Activated naive CD8-positive, alpha-beta T cell treated with anti-CD3 and anti-CD28 coated beads, Interleukin-2, amount 10 ng/mL, durations not matched to agents 7 days and 5 days (primary cell): ENCODE measurements at places on chromosomes 4 and X.

GRCh38 chrX:39440799-39441284 lies 639.6 kb downstream of the MID1IP1 start:
- no peak for DNase-seq

DNA sequence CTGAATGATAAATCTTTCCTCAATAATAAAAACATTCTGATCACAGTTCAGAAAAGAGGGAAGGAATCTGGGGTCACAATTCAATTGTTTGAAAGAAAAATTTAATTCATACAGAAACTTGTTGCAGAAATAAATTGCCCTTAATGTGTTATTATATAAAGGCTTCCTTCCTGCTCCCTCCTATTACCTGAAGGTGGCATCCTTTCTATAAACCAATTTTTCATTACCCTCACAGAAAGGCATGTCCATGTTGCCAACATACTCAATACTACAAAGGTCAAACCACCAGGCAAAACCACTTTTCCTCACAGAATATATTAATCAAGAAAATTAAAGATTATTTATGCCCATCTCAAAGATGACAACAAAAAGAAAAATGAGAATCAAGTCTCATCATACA lies 194.3 kb upstream of the CT83 start:
- DNase-seq, result no peak

DNA sequence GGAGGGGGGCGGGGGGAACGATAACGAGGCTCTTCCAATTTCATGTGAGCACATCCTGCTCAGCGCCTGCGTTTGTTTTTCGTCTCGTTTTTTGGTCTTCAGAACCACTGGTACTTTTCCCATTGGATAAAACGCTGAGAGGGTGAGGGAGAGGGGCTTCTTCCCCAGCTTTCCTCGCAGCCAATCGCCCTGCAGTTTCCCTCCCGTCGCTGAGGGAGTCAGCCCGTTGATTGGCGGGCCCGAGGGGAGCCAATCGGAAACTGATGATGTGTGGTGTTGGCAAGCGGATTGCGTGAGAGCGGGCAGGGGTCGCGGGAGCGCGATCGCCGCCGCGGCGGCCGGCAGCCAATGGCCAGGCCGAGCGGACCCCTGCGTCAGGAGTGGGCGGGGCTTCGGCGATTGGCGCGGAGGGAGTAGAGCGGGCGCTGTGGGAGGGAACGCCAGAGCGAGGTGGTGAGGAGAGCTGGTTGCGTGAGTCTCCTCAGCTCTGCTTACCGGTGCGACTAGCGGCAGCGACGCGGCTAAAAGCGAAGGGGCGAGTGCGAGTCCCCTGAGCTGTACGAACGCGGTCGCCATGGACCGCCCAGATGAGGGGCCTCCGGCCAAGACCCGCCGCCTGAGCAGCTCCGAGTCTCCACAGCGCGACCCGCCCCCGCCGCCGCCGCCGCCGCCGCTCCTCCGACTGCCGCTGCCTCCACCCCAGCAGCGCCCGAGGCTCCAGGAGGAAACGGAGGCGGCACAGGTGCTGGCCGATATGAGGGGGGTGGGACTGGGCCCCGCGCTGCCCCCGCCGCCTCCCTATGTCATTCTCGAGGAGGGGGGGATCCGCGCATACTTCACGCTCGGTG lies at the start of gene TSPYL2:
TSS of gene TSPYL2 (plus strand) at position 443 of the 848 bp plus-strand sequence. CDS start at position 575, 132 bp downstream.
- peak; percentile 92 for DNase-seq

- DNase-seq, result no peak
These were observed 61.0 kb downstream of the ANXA3 start for GRCh38 chr4:78612398-78613178.

GRCh38 chr4:4881432-4881831 lies 22.0 kb downstream of the MSX1 start:
- DNase-seq, result no peak

GRCh38 chr4:155094201-155094820 lies 114.1 kb upstream of the NPY2R start:
- DNase-seq, result no peak

DNA sequence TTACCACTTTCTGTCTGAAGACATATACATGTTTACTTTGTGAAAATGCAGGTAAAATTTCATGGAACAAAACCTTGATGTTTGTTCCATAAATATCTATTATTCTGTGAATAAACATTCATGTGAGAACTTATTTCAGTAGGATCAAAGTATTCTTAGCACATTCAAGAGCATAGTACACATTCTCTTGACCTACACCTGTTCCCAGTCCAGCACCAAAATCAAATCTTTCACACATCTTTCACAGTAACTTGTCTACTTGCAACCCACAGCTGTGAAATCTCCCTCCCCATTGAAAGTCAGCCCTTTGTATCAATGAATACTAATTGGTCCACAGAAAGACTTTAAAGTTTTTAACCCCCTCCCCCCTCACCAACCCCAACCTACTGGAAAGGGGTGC lies 283.2 kb downstream of the GPC3 start:
- no peak for DNase-seq

GRCh38 chr4:81666491-81666890 lies 194.8 kb upstream of the RASGEF1B start:
- no peak for DNase-seq

DNA sequence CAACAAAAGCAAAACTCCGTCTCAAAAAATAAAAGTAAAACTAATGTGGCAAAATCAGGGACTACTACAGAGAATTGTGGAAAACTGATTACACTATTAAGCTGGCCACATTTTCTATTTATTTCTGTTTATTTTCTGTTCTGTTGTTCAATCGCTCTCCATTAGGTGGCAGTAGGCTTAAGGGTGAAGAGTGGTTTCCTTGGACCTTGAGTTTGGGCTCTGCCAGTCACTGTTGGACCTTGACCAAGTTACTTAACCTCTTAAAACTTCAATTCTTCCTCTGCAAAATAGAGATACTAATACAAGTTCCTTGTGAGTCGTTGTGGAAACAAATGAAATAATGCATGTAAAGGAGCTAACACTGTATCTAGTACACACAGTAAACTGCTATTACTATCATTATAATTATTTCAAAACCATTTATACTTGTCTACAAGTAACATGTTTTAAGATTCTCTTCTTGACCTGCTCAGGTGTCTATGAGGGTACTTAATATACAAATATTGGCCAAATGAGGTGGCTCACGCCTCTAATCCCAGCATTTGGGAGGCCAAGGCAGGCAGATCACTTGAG lies 15.2 kb downstream of the HSD17B11 start:
- no peak for DNase-seq

- DNase-seq, result no peak
These were observed 129.0 kb downstream of the PPP3CA start for GRCh38 chr4:101218346-101218745.

DNA sequence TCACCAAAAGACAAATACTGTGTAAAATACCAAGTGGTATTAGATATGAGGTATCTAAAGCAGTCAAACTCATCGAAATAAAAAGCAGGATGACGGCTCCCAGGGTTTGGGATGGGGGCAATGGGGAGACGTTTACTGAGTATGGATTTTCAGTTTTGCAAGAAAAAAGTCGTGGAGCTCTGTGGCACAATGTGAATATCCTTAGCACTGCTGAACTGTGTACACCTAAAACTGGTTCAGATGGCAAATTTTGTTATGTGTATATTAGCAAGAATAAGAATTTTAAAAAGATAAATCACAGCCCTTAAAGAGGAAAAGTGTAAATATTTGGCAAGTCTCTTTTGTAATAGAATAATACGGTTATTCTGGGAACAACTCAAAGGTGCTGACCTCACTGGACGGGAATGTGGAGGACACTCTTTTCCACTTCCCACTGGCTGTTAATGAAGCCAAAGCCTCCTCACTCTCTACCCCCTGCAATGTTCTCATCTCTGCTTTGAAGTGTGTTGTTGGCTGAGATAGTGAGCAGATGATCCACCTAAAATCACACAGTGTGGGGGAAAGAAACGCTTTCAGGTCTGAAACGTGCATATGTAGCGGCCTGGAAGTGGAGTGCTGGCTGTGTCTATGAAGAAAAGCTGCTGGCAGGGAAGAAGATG lies 49.2 kb downstream of the SEL1L3 start:
- DNase-seq, result no peak

DNA sequence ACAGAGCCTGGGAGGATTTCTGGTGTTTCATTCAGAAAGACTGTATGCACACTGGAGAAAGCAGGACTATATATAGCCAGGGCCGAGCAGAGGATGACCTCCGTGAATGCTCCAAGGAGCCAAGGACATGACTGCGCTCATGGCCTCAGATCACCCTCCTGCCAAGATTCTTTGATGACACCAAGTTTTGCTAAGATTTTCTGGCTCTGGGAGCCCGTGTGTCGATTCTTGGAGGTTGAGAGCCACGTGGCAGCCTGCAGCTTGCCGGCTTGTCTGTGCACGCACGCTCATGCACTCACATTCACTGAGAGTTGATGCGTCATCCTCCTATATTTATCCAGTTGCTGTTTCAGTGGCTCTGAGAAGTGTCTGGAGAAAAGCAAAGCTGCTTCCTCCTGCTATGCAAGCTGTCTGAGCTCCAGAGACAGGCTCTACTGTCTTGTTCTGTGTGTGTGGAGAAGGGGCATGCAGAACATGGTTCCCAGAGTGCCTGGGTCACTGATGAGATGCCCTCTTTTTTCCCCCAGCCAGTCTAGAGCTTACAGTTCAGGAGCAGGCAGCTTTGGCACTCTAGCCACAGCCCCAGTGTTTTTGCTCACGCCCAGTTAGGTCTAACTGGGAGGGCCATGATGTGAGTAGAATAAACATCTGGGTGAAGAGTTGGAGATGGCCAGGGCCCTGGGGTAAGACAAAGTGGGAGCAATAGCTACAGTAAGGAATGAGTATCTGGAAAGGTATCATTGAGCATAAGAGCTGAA lies 64.9 kb upstream of the SCOC start:
- DNase-seq, result no peak

DNA sequence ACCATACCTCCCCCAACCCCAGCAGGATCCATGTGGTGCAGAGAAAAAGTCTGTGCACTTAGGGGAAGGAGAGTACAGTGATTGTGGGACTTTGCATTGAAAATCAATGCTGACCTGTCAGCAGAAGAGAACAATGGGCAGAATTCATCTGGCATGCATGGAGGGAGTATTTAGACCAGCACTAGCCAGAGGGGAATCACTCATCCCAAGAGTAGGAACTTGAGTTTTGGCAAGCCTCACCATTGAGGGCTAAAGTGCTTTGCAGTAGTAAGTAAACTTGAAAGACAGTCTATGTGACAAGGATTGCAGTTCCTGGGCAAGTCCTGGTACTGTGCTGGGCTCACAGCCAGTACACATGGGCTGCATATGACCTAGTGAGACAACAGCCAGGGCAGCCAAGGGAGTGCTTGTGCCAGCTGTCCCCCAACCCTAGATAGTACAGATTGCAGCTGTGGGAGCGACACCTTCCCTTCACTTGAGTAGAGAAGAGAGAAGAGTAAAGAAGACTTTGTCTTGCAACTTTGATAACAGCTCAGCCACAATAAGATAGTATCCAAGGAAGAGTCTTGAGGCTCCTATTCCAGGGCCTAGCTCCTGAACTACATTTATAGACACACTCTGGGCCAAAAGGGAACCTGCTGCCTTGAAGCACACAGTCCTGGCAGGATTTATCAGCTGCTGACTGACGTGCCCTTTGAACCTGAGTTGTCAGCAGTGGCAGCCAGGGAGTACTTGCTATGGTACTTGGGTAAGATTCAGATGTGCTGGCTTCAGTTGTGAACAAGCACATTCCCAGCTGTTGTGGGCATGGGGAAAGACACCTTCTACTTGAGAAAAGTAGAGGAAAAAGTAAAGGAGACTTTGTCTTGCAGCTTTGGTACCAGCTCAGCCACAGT lies 48.7 kb downstream of the HDX start:
- no peak for DNase-seq

GRCh38 chrX:68072041-68072440 lies 361.3 kb downstream of the OPHN1 start:
- no peak for DNase-seq

DNA sequence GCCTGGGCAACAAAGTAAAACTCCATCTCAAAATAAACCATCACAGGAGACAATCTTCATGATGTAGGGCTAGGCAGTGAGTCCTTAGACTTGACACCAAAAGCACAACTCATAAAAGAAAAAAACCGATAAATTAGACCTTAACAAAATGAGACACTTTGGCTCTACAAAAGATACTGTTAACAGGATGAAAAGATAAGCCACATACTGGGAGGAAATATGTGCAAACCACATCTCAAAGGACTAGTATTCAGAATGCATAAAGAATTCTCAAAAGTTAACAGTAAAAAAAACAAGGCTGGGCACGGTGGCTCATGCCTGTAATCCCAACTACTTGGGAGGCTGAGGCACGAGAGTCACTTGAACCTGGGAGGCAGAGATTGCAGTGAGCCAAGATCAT lies 13.2 kb downstream of the EFHC2 start:
- DNase-seq, result no peak

DNA sequence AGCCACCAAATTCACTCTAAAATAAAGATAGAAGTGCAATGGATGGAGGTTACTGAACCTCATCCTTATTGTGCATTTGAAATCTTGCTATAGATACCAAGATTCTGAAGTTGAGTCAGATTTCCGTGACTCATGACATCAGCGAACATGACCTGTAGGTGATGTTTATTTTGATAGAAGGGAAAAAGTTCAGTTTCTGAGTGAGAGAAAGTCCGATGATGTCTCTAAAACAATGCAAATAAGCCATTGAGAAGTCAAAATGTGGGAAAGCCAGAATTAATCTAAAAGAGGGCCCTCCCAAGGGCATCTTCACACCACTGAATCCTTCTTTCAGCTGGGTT lies 20.0 kb downstream of the PHOX2B start:
- no peak for DNase-seq

DNA sequence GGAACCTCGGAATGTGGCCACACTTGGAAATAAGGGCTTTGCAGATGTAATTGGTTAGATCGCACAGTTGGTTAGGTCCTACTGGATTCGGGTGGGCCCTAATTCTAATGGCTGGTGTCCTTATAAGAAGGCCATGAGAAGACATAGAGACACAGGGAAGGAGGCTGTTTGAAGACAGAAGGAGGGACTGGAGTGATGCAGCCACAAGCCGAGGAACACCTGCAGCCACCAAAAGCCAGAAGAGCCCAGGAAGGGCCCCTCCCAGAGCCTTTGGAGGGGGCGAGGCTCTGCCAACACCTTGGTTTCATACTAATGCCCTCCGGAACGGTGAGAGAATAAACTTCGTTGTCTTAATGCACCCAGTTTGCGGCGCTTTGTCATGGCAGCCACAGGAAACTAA lies 47.0 kb downstream of the EVC start:
- no peak for DNase-seq

DNA sequence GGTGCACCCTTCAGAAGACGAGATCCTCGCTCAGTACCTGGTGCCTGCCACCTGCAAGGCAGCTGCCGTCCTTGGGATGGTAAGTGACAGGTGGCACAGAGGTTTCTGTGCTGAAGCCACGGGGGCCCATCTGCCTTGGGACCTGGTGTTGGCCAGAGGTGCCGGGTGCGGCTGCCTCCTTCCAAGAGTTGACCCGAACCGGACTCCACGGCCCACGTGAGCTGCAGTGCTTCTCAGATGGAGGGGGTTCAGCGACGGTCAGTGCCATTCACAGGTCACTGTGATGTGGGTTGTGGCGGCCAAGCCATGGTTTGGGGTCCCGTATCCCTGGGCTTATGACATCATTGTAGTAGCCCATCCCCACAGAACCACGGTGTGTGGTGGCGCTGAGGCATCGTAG lies 19.0 kb upstream of the MSANTD1 start:
- DNase-seq, result peak; percentile 18

- no peak for DNase-seq
These were observed 3.1 kb downstream of the SLITRK4 start for GRCh38 chrX:143632625-143633410.

GRCh38 chrX:108020631-108021030 lies 24.2 kb upstream of the VSIG1 start:
- no peak for DNase-seq

GRCh38 chr4:38865445-38865844 lies 2.2 kb upstream of the FAM114A1 start:
- no peak for DNase-seq

- DNase-seq, result no peak
These were observed 221.6 kb upstream of the LCORL start for GRCh38 chr4:18242919-18243693.

GRCh38 chrX:323721-324628 lies 5.4 kb upstream of the GTPBP6 start:
- DNase-seq, result peak; percentile 69
